A549 treated with CORT108297 at 1 μM for 4 hours (cell line): ENCODE measurements at places on chromosomes 16 and 17. TPM values are rescaled to one million over a fixed set of nuclear protein-coding genes. Genes with fewer than 3 reads are reported as not detected.

TNFRSF13B gene
- not detected in 5 replicates for total RNA-seq

TAC4 gene
- not detected in 5 replicates for total RNA-seq

KRT33B gene
- total RNA-seq: 0.09 to 0.10 TPM (median 0.10 TPM) in 3 of 5 replicates, not detected in the others

KRTAP2-3 gene
- total RNA-seq: 0.11 to 0.18 TPM (median 0.17 TPM) in 3 of 5 replicates, not detected in the others

KRTAP9-3 gene
- not detected in 5 replicates for total RNA-seq

MYH4 gene
- total RNA-seq: not detected in 5 replicates

CNTD1 gene
- 0.05 to 0.17 TPM (median 0.07 TPM) in 4 of 5 replicates, not detected in the other for total RNA-seq

GLTPD2 gene
- 0.07 TPM in 1 of 5 replicates, not detected in the others for total RNA-seq

COQ7 gene
- 22.6 to 24.9 TPM (median 24.2 TPM) in 5 replicates for total RNA-seq

GPRC5C gene
- total RNA-seq: 58.6 to 85.4 TPM (median 75.2 TPM) in 5 replicates

SALL1 gene
- total RNA-seq: 0.11 to 0.39 TPM (median 0.29 TPM) in 5 replicates

EPX gene
- total RNA-seq: 0.03 TPM in 1 of 5 replicates, not detected in the others

APOH gene
- 3.0 to 6.1 TPM (median 4.9 TPM) in 5 replicates for total RNA-seq

KANSL1 gene
- 22.1 to 24.5 TPM (median 22.8 TPM) in 5 replicates for total RNA-seq

CASKIN2 gene
- 6.9 to 12.3 TPM (median 11.1 TPM) in 5 replicates for total RNA-seq

PPY gene
- total RNA-seq: 0.22 TPM in 1 of 5 replicates, not detected in the others

INCA1 gene
- total RNA-seq: 1.3 to 1.7 TPM (median 1.4 TPM) in 5 replicates

HOXB8 gene
- 6.4 to 9.9 TPM (median 9.2 TPM) in 5 replicates for total RNA-seq

CNTROB gene
- total RNA-seq: 32.1 to 47.2 TPM (median 42.7 TPM) in 5 replicates

CSH2 gene
- not detected in 5 replicates for total RNA-seq
